NCI-H2029 (cell line): ENCODE measurements at places on chromosomes 12 and 14.

- no peak for DNase-seq
These were observed 106.6 kb upstream of the NCOR2 start for GRCh38 chr12:124673801-124674617.

DNA sequence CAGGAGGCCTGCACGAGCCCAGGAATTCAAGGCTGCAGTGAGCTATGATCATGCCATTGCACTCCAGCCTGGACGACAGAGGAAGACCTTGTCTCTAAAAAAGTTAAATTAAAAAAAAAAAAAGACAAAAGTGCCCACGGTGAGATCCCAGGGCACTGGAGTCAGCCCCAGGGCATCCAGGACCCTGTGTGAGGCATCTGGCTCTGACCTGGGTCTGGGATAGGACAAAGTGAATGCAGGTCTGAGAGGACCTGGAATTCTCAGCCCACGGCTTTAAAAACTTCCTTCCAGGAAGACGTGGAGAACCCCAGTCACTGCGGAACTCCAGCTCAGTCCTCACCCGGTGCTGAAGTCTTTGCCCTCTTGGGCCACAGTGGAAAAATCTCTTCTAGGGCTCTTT lies 33.1 kb downstream of the PHETA1 start:
- no peak for DNase-seq

DNA sequence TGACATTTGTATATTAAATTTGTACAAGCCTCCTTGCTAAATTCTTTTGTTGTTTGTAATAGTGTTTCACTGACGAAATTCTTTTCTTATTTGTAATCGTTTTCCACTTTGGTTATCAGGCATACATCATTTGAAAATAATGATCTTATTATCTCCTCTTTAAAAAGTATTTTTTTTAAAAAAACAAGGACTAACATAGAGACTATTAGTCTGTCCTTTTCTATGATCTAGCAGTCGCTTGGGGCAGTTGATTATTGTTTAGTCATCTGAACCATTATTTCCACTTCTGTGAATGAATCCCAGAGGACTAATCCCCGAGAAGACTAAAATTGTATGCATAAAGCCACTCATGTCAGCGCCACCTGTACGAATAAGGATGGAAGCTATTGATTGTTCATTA lies 11.5 kb downstream of the ADGRD1 start:
- no peak for DNase-seq

DNA sequence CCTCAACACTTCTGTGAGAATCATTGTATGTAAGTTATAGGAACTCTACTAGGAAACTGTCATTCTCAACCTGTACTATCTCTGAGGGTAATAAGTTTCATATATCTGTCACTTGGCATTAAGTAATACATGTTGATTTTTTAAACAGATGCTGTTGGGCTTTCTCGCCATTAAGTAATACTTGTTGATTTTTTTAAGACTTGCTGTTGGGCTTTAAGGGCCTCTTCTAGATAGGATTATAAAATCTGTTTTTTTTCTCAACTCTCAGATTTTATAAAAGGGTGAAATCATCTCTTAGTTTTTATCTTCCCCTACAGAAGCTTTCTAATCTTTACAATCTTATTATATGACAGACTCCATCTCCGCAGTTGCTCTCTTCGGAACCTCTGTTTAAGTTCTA lies 5.6 kb downstream of the WASHC4 start:
- DNase-seq, result no peak

- no peak for DNase-seq
These were observed 24.2 kb downstream of the CHST11 start for GRCh38 chr12:104480826-104481440.

GRCh38 chr12:103386451-103386850 lies 109.3 kb downstream of the C12orf42 start:
- DNase-seq, result no peak

- no peak for DNase-seq
These were observed 4.6 kb upstream of the A2ML1 start for GRCh38 chr12:8817856-8818255.

DNA sequence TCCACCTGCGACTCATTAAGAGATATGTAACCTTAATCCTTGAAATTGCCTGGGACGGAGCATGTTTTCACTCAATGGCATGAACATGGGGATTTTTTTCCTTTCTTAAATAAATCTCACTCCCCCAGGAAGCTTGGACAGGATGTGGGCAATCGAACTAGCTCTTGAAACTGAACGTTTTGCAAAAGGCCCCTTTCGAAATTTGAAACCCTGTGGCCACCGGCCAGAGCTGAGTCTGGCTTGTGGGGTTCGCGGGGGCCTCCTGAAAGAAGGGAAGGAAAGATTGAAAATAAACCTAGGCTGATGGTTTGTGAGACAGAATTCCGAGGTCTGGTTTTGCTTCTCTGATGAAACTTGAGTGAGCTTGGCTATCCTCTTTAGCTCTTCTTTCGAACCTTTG lies 101.4 kb upstream of the RTL1 start:
- no peak for DNase-seq

GRCh38 chr12:88925454-88925853 lies 345.2 kb upstream of the KITLG start:
- DNase-seq, result no peak

GRCh38 chr12:123061441-123062205 lies 81.1 kb downstream of the ARL6IP4 start:
- DNase-seq, result no peak

DNA sequence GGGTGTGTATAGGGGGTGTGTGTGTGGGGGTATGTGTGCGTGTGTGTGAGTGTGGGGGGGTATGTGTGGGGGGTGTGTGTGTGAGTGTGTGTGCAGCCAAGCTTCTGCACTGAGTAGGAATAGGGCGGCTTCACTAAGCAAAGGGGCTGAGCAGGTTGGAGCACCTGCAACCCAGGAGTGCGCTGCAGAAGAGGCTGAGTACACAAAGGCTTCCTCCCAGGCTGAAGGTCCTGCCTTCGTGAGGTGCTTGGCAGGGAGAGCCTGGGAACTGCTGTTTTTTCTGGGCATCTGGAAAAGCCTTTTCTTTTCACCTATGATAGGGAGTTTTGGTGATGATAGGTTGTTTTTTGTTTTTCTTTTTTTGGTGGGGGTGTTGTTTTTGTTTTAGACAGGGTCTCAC lies 6.0 kb upstream of the NUDT14 start:
- DNase-seq, result peak; percentile 22

GRCh38 chr12:112792301-112792700 lies 753 bp downstream of the RPH3A start:
- DNase-seq, result peak; percentile 50

DNA sequence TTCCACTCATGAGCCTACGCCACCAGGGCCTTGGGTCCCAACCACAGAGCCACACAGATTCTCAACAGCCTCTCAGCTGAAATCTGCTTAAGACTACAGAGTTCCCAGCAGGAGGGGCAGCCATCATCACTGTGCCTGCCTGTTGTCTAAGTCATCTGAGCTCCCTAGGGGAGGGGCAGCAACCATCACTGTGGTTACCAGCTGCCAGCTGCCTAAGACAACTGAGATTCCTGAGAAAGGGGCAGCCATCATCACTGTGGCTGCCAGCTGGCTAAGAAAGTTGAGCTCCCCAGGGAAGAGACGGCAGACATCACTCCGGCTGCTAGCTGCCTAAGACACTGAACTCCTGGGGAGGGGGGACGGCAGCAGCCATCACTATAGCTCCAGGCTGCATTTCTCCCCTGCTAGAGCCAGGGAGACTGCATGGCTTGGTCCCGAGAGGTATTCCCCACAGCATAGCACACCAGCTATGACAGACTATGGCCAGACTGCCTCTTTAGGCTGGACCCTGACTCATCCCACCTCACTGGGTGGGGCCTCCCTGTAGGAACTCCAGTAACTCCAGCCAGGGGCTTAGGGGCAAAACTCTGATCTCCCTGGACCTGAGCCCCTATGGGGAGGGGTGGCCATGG lies 37.2 kb upstream of the C14orf132 start:
- DNase-seq, result no peak

DNA sequence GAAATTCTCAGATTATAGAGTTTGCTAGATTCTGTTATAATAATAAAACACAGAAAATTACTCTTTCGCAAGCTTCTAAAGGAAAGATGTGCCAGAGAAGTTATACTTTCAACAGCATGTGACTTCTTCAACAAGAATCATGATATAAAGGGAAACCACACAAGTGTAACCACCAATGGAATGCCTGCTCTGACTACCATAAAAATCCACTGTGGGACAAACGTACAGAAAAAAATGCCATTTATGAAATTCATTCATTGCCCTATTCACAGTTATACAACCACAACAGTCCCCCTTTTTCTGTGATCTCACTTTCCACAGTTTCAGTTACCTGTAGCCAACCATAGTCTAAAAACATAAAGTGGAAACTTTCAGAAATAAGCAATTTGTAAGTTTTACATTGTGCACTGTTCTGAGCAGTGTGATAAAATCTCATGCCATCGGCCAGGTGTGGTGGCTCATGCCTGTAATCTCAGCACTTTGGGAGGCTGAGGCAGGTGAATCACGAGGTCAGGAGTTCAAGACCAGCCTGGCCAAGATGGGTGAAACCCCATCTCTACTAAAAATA lies 3.2 kb downstream of the CATSPERB start:
- DNase-seq, result no peak

DNA sequence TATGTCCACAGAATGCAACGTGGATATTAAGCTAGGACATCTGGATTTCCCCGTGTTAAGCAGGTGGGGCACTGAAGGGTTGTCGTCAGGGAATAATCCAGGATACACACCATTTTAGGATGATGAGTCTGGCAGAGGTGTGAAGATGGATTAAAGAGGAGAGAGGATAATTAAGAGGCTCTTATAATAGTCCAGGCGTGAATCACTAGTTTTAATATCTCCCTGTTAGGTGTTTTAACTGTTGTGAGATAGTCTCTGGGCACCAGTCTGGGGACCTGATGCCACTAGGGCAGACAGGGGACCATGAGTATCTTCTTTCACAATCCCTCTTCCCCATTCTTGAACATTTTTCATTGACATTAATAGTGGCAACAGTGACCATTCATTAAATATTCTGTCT lies 216.7 kb downstream of the TBX5 start:
- DNase-seq, result no peak

DNA sequence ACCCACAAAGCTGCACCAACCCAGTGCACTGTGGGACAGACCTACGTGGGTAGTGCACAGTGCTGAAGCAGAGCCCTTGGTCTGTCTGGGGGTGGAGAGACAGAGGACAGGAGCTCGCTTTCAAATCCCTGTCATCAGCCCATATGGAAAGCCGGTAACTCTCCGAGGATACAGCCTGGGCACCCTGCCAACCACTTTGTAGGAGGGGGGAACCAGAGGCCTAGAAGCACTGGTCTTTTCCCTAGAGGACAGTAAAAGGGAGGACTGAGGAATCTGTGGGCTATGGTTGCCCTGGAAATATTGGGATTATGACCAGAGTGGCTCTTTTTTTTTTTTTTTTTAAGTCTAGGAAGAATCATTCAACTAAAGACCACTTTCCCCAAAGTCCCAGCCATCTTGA lies 74.3 kb downstream of the MAP3K9 start:
- no peak for DNase-seq
